ENCODE measurements at places on chromosomes 2 and 18.

DNA sequence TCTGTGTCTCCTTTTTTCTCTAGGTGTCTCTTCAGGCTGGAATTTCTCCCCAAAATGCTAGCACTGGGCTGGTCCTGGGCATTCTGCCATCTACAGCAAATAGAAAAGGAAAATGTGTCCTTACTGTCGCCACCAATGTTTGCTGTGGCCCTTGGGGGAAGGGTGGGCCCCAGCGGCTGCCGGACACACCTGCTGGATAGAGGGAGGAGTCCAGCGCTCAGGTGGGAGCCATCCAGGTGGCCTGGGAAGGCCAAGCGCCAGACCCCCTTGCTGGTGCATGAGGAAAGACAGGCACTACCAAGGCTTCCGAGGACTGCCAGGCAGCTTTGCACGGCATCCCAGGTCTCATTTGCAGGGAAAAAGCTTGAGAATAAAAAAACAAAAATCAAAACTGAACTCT lies 147.7 kb upstream of the GATA6 start:
- DNase-seq = no peak

DNA sequence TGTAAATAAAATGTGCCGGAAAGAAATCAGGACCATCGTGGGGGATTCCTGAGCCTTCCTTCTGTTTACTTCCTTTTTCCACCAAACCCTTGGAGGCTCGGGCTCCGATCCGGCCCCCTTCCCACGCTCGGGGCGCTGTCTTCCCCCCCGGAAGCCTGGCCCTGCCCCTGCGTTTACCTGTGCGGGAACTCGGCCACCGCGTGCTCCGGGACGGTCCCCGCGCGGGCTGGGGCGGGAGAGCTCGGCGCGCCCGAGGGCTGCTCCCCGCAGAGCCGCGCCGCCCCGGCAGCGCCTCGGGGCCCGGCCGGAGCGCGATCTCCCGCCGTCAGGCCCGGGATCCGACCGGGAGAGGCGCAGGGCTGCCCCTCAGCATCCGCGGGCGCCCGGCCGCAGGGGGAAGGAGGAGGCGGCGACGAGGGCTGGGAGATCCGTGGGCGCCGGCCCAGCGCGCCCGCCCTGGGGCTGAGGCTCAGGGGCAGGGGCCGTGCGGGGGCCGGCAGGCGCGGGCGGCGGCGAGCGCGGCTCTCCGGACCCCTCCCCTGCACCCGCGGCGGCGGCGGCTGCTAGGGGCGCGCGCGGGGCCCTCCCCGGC lies 435 bp downstream of the ADCY3 start:
- no peak for DNase-seq

- DNase-seq = no peak
Measured at GRCh38 chr2:127037476-127037875, 69.5 kb downstream of the BIN1 start.

- DNase-seq = no peak
Measured at GRCh38 chr2:83650161-83650560, 808.9 kb downstream of the SUCLG1 start.

- DNase-seq = no peak
Measured at GRCh38 chr2:47810850-47811249, 27.9 kb downstream of the MSH6 start.

- DNase-seq = no peak
Measured at GRCh38 chr2:187617905-187618304, 63.7 kb upstream of the TFPI start.

DNA sequence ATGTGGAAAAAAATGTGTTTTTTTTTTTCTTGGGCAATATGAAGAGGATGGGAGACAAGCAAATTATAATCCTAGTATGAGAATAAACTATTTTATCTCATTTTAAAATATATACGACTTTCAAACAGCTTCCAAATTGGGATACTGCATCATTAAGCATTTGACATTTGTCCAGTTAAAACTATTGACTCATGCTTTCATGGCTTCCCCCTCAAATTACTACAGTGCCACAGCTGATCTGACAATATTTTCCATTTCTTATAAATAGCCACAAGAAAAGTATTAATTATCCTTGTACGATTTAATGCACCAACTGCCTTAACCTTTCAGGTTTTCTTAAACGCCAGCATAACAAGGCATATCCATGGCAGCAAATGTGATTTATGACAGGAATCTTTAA lies 1134.8 kb upstream of the ZEB2 start:
- DNase-seq = no peak

DNA sequence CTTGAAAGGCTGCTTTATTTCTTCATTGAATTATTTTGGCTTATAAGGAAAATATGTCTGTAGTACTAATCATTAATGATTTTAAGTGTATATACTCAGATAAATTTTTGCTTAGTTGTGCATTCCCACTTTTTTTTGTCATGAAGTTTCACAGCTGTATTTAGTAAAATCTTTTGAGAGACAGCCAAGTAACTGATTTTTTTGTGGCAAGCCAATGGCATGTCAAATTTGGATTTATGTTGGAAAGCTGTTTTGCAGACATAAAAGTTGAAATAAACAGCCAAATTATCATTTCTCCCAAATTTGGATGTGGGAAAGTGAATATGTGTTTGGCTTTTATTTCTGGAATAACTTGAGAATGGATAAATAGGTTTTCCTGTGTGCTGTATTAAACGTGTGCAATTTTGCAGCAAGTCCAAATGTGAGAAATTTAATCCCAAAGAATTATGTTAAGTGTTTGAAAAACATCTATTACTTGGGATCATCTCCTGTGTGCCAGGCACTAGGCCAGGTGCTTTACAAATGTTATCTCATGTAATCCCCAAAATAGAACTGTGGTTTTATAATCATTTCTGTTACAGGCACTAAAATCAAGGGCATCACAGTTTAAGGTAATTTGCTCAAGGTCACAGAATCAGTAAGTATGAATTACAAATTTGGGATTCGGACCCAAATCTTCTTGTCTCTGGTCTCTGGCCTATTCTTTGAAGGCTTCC lies 160.4 kb downstream of the PTPRM start:
- no peak for DNase-seq

GRCh38 chr18:58362027-58362575 lies 266.8 kb downstream of the ALPK2 start:
- peak; percentile 78 for DNase-seq

- no peak for DNase-seq
Measured at GRCh38 chr18:22344445-22344844, 73.3 kb downstream of the CTAGE1 start.

GRCh38 chr18:25237571-25238267 lies 114.2 kb downstream of the ZNF521 start:
- no peak for DNase-seq

DNA sequence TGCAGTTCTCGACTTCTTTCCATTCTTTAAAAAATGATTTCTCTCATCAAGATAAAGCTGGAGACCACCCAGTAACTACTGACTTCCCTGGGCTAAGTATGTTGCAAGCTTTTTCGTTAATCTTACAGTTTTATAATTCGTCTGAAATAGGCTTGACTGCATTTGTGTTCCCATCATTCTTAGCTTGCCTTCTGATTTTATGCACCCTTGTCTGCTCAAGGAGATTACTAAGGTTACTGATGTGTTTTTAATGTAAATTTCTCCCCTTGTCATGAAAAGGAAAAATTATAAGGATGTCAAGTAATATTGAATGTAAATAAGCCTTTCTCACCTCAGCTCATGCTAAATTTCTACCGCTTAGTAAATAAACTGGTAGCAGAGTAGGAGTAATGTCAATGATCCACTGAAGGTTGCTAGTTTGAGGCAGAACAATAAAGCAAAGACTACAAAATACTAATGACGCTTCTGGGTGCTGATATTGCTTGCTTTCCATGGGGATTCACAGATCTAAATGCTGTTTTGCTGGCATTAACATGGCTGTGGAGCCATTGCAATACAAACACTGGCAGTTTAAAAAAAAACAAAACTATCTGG lies 91.9 kb upstream of the CDH20 start:
- no peak for DNase-seq

Data from non-pigmented ciliary epithelial cell (primary cell).